ENCODE measurements at places on chromosomes 5 and 9.

- DNase-seq, result no peak
Measured at GRCh38 chr5:664343-664993, 28.7 kb downstream of the TPPP start.

DNA sequence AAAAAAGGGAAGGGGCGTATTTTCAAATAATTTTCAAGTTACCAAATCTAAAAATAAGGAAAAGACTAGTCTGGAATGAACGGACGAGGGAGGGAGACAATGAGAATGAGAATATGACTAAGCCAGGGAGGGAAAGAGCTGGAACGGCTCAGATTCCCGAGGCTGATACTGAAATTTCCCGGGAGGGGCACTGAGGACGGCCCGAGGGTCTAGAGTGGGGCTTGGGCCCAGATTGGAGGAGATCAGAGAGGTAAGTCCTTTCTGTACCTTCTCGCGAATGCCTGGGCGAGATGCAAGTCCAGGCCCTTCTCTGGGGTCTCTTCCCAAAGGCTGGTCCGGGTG is 3.4 kb upstream of the CCIN start:
- DNase-seq, result no peak

- DNase-seq, result no peak
Measured at GRCh38 chr9:7166074-7166473, 408.3 kb downstream of the KDM4C start.

GRCh38 chr9:4214486-4214885 is 85.4 kb downstream of the GLIS3 start:
- no peak for DNase-seq

GRCh38 chr5:112685931-112686330 is 51.8 kb upstream of the APC start:
- no peak for DNase-seq

- DNase-seq, result no peak
Measured at GRCh38 chr5:177064500-177065277, 22.0 kb upstream of the FGFR4 start.

DNA sequence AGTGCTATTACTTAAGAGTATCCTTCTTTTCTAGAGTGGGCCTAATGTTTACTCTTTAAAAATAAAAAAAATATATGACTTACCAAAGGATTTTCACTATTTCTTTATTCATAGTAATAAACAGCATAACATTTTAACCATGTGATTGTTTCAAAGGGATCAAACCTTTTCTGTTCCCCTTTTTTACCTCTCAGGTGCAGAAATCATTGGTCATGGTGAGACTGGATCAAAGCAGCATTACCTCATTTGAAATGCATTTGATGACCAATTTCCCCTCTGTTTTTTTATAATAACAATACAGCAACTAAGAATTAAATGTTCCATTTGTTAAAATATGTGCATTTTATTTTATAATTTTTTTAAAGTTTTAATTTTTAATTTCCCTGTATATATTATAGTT is 598.0 kb upstream of the RGMB start:
- no peak for DNase-seq

- no peak for DNase-seq
Measured at GRCh38 chr9:94654165-94654894, 15.0 kb upstream of the FBP1 start.

- no peak for DNase-seq
Measured at GRCh38 chr5:109455598-109456096, 45.9 kb upstream of the PJA2 start.

- DNase-seq, result no peak
Measured at GRCh38 chr5:31324842-31325241, 131.4 kb downstream of the CDH6 start.

DNA sequence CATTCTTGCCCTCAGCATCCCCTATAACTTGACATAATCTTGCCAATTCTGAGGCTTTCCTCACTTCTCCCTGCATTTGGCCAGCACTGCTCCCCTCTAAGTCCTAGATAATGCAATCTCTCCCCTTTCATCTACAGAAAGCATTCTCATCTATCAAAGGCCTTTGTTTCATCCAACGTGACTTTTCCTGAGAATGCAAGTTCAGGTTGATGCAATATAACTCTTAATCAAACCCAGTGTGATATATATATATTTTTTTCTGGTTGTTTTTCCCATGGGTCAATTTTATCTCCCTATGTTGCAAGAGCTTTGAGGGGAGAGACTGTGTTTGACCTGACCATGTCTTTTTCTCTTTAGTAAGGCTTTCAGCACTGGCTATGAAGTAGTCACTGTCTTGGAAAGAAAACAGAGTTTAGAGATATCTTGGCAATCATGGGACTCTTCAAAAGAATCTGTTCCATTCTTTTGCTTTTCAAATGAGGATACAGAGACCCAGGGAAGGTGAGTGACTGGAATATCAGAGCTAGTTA is 268.6 kb downstream of the TRPM3 start:
- DNase-seq, result no peak

All from stimulated activated CD4-positive, alpha-beta T cell treated with anti-CD3 and anti-CD28 coated beads, TNF-alpha, amount 100 ng/mL, for 48 hours (primary cell).